ENCODE measurements at places on chromosomes 12 and 14.

DNA sequence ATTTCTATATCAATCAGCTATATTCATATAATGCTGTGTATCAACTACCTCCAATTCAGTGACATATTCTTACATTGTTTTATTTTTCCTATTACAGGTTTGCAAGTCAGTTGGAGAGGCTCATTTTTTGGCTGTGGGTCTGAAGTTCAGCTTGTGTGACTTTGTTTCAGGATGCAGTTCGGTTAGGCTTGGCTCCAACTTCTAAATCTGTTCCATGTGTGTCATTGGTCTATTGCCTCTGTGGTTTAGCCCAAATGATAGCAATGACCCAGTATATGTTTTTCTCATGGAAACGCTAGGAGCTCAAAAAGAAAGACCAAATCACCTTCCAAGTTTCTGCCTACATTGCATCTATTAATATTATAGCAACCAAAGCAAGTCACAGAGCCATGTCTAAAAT is 848.6 kb upstream of the LRFN5 start:
- DNase-seq, result no peak

DNA sequence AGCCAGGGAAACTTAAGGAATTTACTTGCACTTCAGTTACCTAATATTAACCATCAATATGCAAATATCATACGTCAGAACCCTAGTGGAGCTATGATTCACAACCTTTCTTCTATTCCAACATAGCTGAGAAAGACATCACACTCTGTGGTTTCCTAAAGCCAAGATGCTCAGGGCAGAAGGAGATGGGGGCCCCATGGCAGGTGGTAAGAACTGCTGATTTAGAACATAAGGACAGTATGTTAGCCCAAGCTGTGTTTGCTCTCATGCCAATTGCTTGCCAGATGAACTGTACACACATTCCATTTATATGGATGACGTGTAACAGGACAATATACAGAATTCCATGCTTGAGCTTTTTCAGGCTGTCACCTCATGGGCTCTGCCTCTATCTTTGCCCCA is 34.6 kb downstream of the HECTD4 start:
- DNase-seq, result peak; percentile 81

DNA sequence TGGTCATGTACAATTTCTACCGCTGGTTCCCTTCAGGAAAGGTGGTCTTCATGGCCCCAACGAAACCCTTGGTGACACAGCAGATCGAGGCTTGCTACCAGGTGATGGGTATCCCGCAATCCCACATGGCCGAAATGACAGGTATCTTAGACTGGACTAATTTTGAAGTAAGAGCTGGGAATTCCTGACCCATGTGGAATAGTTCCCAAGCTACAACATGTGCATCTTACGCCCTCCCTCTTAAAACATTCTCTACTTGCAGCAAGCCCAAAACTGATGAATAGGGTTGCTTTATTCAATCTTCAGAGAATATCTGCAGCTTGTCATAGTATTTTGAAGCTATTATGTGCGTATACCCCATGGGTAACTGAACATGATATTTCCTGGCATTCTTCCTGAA is 669 bp downstream of the FANCM start:
- no peak for DNase-seq

- peak; percentile 96 for DNase-seq
These were observed at the start of gene UBC for GRCh38 chr12:124914392-124915238. UBC (minus strand) TSS chr12:124914650; CDS start chr12:124913771, 879 bp downstream.

- DNase-seq, result no peak
These were observed 3.0 kb upstream of the DHRS4 start for GRCh38 chr14:23950411-23951135.

All from cardiac fibroblast (primary cell).